CD14-positive monocyte (primary cell): ENCODE measurements at places on chromosomes 12 and 14. TPM values are rescaled to one million over a fixed set of nuclear protein-coding genes. Genes with fewer than 3 reads are reported as not detected.
A peak's percentile ranks its signal among the peaks of the same experiment; 100 is the strongest.

DNA sequence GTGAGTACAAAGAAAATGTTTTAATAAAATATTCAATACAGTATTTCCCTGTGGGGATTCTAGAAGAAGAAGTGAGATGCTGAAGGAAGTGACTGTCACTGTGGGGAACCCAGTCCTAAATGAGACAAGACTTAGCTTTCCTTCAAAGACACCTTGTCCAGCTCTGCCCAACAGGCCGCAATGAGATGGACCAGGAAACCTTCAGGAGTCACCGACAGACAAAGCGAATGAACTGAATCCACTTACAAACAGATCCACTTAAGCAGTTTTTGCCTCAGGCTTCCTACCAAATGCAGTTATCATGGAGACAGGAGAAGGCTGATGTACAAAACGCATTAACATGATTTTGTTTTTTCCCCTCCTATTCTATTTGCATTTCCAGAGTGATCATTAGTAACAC is 9.6 kb downstream of the KCNJ8 start:
- DNase-seq = no peak

- peak; percentile 38 for DNase-seq
These were observed 227.7 kb upstream of the CRY1 start for GRCh38 chr12:107320929-107321631.

DNA sequence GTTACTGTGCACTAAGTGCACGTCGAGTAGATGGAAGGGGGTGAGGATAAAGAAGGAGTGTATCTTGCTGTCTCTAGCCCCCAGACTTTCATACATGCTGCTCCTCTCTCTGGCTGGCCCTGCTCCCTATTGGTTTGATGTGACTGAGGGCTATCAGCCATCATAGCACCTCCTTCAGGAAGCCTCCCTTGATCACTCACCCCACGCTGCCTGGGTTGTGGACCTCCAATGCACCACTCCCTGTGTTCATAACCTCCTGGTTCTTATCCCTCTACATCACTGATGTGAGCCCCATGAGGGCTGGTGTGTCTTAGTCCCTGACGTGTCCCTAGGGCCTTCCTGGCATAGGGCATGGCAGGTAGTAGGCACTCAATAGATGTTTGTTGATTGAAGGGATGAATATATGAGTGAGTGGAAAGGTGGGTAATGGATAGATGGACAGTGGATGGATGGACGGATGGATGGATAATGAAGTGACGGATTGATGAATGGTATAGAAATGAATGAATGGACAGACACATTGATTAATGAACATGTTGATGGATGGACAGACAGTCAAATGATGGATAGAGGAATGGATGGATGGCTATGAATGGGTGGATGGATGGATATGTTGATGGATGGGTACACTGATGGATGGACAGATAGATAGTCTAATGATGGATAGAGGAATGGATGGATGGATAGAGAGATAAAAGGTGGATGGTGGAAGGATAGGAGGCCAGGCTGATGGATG is 15.0 kb downstream of the SDSL start:
- DNase-seq = no peak

DNA sequence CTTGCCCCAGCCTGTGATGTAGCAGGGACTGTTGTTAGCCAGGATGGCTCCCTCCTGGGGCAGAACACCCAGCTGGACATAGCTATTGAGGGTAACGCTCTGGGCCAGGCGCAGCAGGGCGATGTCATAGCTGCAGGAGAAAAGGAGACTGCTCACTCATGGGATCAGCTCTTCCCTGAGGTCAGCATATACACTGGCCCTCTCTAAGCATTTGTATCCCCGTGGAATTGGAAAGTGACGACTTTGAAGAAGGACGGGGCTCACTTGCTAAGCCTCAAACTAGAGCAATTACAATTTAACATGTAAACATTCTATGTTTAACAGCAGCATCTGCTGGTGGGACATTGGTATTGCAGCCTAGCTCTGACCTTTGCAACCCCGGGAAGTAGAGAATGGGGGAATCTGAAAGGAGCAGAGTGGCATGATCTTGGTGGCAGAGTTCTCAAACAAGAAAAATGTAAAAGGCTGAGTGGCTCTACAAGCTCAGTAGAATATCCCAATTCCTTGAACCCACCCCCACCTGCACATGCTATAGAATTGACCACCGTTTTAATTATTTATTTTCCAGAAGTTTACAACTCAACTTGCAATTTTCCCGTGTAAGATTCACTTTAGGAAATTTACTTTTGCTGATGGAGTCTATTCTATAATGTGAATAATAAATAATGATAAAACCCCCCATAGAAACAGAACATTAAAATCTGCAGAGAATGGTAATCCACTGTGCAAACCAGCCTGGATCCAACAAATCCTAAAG is 5.0 kb downstream of the CELA1 start:
- DNase-seq = peak; percentile 73

CCDC88C gene
- polyA plus RNA-seq = 69.7 and 72.3 TPM in 2 replicates

ARMH4 gene
- 0.07 TPM for polyA plus RNA-seq
